ENCODE measurements at places on chromosomes 2 and 18. TPM values are rescaled to one million over a fixed set of nuclear protein-coding genes. Genes with fewer than 3 reads are reported as not detected.

GRCh38 chr2:234773764-234774409 lies 177.9 kb upstream of the SH3BP4 start:
- no peak for DNase-seq

GRCh38 chr18:22667616-22668422 lies 250.1 kb upstream of the CTAGE1 start:
- no peak for DNase-seq

DNA sequence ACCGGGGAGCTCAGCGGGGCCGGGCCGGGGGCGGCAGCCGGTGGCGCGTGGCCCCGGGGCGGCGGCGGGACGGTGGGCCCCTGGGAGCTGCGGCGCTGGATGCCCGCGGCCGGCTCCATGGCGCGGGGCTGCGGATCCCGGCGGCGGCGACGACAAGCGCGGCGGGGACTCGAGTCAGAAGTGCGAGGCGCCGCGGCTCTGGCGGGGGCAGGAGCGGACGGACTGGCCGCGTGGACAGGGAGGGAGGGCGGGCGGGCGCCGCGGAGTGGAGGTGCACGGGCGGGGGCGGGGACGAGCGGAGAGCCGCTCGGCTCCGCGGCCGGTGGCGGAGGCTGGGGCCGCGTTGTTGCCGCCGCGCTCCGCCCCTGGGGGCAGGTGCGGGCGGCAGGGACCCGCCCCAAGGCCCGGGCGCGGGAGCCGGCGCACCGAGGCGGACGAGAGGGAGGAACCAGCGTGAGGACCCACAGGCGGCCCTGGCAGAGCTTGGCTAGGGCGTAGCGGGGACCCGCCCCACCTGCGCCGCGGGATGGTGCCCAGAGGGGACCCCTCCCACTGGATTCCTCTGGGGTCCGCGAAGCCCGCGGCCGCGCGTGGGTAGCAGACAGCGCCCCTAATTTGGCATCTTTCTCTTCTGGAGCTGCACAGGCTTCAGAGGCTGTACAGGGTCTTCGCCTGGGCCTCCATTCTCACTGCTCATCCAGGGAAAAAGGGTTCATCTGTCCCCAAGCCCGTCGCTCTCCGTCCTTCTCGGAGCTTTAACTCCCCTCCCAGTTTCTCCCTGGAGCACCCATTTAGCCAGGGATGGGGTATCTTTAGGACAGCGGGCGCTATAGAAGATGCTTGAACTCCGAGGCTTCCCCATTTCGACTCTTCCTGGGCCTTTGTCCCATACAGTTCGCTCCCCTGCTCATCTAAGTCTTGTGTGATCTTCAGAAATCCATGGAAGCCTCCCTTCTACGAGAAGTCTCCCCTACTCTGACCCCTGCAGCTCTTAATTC lies at the start of gene TMEM163:
TSS of gene TMEM163 (minus strand) at position 184 of the 998 bp plus-strand sequence.
- DNase-seq, result no peak

GRCh38 chr2:11988691-11989353 lies 242.4 kb downstream of the LPIN1 start:
- no peak for DNase-seq

GRCh38 chr2:104812286-104812685 lies 41.6 kb upstream of the POU3F3 start:
- DNase-seq, result no peak

The CD28 gene
- total RNA-seq, result 1.3 TPM

GRCh38 chr18:58580078-58580477 lies 48.8 kb downstream of the ALPK2 start:
- no peak for DNase-seq

DNA sequence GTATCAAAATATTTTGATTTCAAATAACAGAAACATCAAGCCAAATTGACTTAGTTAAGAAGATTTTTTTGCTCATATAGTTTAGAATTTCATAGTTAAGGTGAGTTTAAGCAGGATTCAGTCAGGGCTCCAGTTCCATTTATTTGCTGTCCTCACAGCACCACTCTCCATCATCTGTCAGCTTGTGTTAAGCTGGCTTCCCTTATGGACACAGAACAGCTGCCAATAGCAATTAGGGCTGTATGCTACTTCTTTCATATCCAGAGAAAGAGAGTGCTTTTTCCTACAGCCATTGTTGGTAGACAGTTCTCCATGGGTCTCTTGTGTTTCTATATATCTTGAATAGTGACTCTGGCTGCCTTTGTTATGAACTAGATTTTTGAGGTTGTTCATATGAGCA lies 95.4 kb upstream of the CYP20A1 start:
- no peak for DNase-seq

DNA sequence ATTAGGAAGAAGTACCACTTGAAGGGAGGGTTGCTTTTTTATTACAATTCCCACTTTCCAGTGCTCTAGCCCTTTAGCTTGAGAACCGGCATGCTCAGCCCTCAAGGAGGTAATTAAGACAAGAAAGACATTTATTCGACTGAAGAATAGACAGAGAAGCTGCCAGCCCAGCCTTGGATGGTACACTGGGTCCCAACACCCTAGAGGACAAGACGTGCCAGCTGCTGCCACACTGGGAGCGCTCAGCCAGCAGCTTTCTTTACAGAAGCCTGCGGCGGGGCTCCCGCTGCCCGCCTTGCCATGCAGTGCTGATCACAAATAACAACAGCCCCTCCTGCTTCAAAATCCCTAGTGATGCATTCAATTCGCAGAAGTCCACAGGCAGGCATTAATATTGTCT lies 746.3 kb upstream of the RAB6C start:
- no peak for DNase-seq

GRCh38 chr2:96888072-96889011 lies 18.5 kb upstream of the SEMA4C start:
- DNase-seq, result no peak

DNA sequence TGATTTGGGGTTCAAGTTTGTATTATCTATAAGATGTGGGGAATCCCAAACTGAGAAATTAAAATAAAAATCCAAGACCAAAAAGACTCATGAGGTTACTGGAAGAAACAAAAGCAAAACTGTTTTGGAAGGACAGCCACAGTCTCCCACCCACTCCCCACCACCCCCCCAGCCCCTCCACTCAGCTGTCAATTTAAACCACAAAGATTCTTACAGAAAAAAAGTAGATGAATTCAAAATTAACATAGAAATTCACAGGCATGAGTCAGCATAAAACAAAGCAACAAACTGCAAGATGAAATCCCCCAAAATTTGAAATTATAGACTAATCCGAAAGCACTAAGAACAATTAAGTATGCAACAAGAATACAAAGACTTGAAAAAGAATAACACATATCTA lies 12.1 kb downstream of the MAP4K3 start:
- no peak for DNase-seq

GRCh38 chr18:11789716-11790510 lies 61.3 kb upstream of the CHMP1B start:
- no peak for DNase-seq

DNA sequence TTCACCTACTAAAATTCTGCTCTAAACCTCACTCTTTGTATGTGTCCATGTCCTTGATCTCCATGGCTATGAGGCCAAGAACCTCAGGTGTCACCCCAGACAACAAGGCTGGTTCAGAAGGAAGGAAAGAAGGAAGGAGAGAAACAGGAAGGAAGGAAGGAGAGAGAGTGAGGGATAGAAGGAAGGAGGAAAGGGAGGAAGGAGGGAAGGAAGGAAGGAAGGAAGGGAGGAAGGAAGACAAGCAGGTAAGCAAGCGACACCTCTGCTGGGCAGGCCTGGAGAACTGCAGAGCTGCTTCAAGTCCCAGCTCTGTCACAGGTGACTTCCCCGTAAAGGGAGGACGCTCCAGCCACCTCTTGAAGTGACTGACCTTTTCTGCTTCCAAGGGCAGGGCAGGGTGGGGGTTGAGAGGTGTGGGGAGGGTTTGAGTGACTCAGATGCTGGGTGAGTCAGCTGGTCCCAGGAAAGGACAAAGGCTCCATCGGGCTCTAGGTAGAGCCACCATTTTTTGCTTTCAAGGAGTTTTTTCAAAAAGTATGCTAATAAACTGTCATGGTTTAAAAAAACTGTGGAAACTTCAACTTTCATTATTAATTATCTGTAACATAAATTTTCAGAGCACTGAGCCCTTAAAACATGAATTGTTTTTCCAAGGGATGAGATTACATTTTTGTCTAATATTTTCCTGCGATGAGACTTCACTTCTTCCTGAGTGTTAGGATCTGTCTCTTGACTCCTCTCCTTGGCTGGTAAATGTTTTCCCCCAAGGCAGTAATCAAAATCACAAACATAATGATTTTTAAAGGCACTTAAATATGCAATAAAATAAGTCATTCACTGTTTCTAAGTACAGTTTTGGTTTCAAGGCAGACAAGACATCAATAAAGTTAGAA lies 90.1 kb upstream of the L3MBTL4 start:
- no peak for DNase-seq

GRCh38 chr2:10202131-10202665 lies 79.7 kb downstream of the RRM2 start:
- no peak for DNase-seq

- DNase-seq, result no peak
These were observed 49.9 kb upstream of the CYP1B1 start for GRCh38 chr2:38125842-38126241.

GRCh38 chr2:145230546-145230945 lies 710.6 kb upstream of the ZEB2 start:
- DNase-seq, result no peak

GRCh38 chr2:149410701-149411484 lies 80.5 kb downstream of the LYPD6 start:
- DNase-seq, result no peak

The CXCR4 gene
- total RNA-seq, result 4.4 TPM

- no peak for DNase-seq
These were observed 120.6 kb downstream of the EHBP1 start for GRCh38 chr2:62826141-62826540.

The SMC6 gene
- total RNA-seq, result 13.9 TPM

- DNase-seq, result no peak
These were observed 61.3 kb upstream of the NXPH2 start for GRCh38 chr2:138841459-138841858.

GRCh38 chr2:223542501-223542900 lies 59.7 kb downstream of the SCG2 start:
- no peak for DNase-seq

GRCh38 chr2:86142436-86143257 lies 36.6 kb downstream of the PTCD3 start:
- DNase-seq, result no peak

- DNase-seq, result no peak
These were observed 186.4 kb downstream of the VAPA start for GRCh38 chr18:10100196-10100595.

The PNO1 gene
- 10.8 TPM for total RNA-seq

GRCh38 chr2:130819226-130819607 lies 17.5 kb upstream of the ARHGEF4 start:
- DNase-seq, result no peak

The MC5R gene
- total RNA-seq, result not detected

- no peak for DNase-seq
These were observed 53.5 kb upstream of the SPOPL start for GRCh38 chr2:138447889-138448570.

DNA sequence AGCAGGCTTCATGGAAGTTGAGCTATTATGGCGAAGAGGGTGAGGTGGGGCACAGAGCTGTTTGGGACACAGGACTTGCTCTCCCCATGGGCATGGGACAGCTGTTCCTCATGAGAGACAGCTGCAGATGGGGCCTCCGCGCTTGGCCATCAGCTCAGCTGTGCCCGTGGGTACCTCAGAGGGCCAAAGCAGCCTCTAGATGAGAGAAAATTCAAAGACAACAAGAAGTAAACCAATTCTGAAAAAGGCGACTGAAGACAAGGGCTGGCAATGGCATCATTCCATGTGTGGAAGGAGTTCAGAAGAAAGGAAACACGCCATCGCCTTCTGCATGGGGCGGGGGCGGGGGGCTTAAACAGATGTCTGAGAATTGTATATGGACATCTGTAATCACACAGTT lies 136.2 kb downstream of the BCL2 start:
- no peak for DNase-seq

The MTLN gene
- 190 TPM for total RNA-seq

GRCh38 chr2:136225950-136226835 lies 108.2 kb upstream of the CXCR4 start:
- no peak for DNase-seq

- DNase-seq, result no peak
These were observed 5.8 kb upstream of the GPD2 start for GRCh38 chr2:156430236-156430979.

GRCh38 chr2:132542953-132543569 lies 126.5 kb downstream of the GPR39 start:
- DNase-seq, result no peak

GRCh38 chr2:200335657-200336056 lies 29.2 kb downstream of the SPATS2L start:
- DNase-seq, result no peak

GRCh38 chr2:143255899-143256298 lies 126.7 kb downstream of the ARHGAP15 start:
- no peak for DNase-seq

DNA sequence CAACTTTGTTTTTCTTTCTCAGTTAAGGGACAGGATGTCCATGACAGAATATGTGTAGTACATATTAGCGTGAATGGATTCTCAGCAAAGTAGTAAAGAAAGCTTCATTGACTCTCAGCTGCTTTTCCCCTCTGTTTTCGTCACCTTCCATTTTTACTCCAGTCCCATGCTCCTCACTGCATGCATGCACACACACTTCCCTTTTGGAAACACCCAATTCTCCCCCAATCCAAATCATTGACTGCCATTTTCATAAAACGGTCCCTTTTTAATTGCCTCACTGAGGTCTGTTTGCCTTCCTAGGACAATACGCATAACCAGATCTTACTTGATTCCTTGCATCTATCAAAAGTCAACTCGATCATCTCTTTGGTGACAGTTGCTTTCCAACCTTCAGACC lies 287.5 kb upstream of the PARD3B start:
- DNase-seq, result no peak

GRCh38 chr2:29295845-29296244 lies 180.6 kb downstream of the CLIP4 start:
- DNase-seq, result no peak

- no peak for DNase-seq
These were observed 3.4 kb downstream of the RAB31 start for GRCh38 chr18:9711361-9712129.

GRCh38 chr2:43215673-43216255 lies 10.6 kb downstream of the ZFP36L2 start:
- peak; percentile 58 for DNase-seq

DNA sequence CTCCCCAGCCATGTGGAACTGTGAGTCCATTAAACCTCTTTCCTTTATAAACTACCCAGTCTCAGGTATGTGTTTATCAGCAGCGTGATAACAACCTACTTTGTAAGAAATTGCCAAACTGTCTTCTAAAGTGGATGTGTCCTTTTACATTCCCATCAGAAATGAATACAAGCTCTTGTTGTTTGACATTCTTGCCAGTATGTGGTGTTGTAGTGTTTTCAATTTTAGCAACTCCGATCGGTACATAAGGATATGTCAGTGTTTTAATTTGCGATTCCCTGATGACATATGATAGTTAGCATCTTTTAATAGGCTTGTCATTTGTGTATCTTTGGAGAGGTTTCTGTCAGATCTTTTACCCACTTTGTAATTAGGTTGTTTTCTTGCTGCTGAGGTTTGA lies 1156.3 kb upstream of the CRIM1 start:
- no peak for DNase-seq

The NCKAP1 gene
- total RNA-seq, result 153 TPM

DNA sequence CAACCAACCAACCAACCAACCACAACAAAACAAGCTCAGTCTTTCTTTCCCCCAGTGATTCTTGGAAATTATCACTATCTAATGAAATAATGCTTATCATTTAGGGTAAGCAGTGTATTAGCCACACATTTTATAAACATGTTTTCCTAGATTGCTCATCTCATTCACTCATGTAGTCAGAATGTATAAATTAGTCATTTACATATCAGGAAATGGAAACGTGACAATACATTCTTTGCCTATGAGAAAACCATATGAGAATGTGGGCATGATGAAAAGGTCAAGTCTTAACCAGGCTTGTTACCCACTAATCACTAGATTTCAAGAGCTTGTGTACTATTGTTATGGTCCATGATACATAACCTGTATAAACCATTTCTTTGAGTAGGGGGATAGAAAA lies 1583.4 kb upstream of the PIK3C3 start:
- DNase-seq, result no peak

Measured in cardiac septum (tissue), 1 donor.